Inflammatory macrophage treated with lipopolysaccharide for 4 hours (primary cell): ENCODE measurements at places on chromosomes 1 and 21.

- no peak for DNase-seq
Observed at GRCh38 chr1:205920159-205920558, 23.1 kb downstream of the SLC26A9 start.

GRCh38 chr1:234208791-234209190, 164.5 kb upstream of the COA6 start:
- DNase-seq: no peak

DNA sequence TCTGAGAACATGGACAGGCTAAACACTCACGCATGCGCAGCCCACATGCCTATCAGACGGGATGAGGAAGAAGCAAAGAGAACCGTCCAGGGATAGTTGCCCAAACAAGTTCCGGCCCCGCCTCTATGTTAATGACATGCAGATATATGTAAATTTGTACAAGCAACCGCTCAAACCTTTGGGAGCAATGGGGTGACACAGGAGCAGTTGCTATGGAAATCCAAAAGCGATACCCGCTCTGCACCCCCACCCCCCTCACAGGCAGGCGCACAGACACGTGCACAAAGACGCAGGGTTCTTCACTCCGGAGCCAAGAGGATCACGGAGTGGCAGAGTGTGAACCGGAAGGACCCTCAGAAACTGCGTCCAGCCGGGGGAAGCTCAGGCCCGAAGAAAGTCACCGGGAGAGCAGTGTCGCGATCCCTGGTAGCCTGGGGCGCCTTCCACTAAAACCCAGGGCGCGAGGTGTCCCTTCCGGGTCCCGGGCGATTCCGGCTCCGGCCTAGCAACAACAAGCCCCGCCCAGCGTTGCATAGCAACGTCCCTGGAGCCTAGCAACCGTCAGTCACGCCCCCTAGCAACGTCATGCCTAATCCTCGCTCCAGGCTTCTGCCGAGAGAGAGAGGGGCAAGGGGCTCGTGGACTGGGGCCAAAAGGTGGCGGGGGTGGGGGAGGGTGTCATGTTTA, 24.1 kb upstream of the ADGRB2 start:
- DNase-seq: peak; percentile 94

- peak; percentile 23 for DNase-seq
Observed at GRCh38 chr21:38956521-38956855, 150.8 kb downstream of the ETS2 start.

DNA sequence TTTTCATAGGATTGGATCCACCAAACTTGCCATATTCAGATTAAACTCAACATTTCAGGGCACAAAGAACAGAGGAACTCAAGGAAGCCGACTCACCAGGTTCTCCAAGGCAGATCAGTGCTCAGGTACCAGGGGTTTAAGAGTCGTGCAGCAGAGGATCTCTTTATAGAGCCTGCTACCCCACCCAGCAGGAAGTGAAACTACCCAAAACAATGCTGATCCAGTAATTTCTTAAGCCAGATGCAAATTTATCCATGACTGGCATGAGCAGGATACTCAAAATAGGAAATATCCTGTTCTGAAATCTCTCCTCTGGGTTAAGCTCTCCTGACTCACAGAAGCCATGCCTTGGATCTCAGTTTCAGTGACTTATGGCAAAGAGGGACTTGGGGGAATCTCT, at the start of gene SPRR2A:
Gene SPRR2A (minus strand): TSS at position 138 of the 400 bp plus-strand sequence. CDS start 777 bp downstream, outside the sequence.
- DNase-seq: peak; percentile 1

- DNase-seq: no peak
Observed at GRCh38 chr1:227774821-227775661, 39.8 kb downstream of the SNAP47 start.

GRCh38 chr1:44985747-44986359, 542 bp downstream of the EIF2B3 start:
- DNase-seq: no peak
